Activated T-cell treated with anti-CD3 and anti-CD28 coated beads, Interleukin-2, amount 50 U/mL, for 72 hours (primary cell): ENCODE measurements at places on chromosomes 3 and 15.

DNA sequence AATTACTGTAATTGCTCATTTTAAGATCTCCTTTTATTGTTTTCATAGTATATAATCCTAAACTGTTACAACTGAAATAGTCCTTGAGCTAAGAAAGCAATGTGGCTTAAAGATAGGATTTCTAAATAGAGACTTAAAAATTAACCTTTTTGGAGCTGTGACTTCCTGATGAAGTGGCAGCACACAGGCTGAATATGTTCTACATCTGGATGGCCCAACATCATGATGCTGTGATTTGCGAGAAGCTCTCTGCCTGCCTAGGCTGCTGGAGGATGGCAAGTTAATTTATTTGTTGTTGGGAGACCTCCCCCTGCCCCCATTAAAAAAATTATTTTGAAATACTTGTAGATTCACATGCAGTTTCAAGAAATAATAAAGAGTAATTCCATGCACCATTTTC, 134.5 kb downstream of the IGF1R start:
- H3K36me3 ChIP-seq, result no peaks in the 10 kb centered on the region
- peaks cover 49% of the 10 kb centered on the region for H3K4me1 ChIP-seq
- no peak overlapping the region for H3K27ac ChIP-seq
- H3K27me3 ChIP-seq, result no peaks in the 10 kb centered on the region

DNA sequence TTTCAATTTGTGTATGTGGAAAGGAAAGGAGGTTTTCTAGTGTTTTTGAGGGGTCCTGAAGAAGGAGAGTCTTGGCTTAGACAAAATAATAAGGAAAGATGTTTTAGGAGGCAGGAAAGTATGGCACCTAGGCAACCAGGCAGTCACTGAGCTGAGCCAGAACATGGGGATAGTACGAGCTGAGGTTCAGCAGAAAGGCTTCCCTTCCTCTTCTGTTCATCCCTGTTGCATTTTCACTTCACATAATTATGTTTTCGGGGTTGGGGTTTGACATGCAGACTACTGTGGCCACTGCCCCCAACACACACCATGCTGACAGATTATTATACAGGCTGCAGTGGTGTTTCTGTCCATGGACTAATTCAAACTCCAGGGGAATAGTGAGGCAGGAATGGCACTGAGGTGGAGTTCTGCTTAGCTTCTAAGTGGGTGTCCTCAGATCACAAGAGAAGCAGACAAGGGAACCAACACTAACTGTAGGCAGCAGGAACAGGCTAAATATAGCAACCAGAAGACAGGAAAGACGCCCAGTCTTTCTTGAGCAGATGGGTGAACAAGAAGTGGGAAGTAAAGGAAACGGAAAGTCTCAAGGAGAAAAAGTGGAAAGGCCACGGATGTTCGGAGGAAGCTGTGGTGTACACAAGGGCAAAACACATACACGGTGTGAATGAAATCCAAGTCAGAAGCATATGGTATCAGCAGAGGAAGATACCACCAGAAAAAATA, 305.8 kb downstream of the PLCL2 start:
- H3K4me3 ChIP-seq, result no peak overlapping the region
- H3K36me3 ChIP-seq, result no peaks in the 10 kb centered on the region
- DNase-seq, result no peak
- H3K27me3 ChIP-seq, result no peaks in the 10 kb centered on the region
- H3K27ac ChIP-seq, result peak overlapping the region; percentile 15

DNA sequence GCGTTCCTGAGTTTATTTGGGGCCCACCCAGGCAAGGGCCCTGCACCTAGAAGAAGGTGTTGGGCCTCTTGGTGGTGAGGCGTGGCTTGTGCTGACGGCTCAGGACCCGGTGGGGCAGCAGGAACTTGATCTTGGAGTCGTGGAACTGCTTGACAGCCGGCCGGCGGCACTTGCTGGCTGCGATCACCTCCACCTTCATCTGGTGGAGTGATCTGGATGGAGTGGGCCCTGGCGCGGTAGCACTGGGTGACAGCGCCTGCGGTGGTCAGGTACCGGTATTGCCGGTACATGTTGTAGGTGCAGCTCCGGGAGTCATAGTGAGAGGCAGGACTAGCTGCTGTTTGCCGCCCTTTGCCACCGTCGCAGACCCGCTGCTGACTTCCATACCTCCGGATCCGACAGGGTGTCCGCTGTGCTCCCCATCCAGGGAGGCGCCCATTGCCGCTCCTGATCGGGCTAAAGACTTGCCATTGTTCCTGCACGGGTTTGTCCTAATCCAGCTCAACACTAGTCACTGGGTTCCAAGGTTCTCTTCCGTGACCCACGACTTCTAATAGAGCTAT, 136.8 kb downstream of the ANO10 start:
- H3K4me3 ChIP-seq, result no peak overlapping the region
- H3K4me1 ChIP-seq, result peaks cover 16% of the 10 kb centered on the region
- H3K27ac ChIP-seq, result no peak overlapping the region
- H3K27me3 ChIP-seq, result peaks cover 1% of the 10 kb centered on the region

DNA sequence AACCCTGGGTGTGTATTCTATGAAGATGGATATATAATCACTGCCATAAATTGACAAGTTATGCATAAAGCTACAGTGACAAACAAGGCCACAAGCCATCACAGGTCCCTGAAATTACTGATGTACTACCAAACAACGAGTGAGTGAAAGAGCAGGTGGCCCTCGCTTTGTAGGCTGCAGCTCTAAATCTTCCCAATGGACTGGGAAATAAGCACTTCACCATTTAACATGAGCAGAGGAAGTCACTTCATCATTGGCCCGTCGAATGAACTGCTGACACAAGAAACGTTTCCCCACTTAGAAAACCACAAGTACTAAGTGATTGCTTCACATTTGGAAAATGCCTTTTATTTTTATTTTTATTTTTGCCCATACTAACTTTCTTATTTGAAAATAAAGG, 218.0 kb downstream of the ZNF385D start:
- H3K27ac ChIP-seq, result no peak overlapping the region
- no peaks in the 10 kb centered on the region for H3K36me3 ChIP-seq
- no peaks in the 10 kb centered on the region for H3K4me1 ChIP-seq
- H3K27me3 ChIP-seq, result no peaks in the 10 kb centered on the region

DNA sequence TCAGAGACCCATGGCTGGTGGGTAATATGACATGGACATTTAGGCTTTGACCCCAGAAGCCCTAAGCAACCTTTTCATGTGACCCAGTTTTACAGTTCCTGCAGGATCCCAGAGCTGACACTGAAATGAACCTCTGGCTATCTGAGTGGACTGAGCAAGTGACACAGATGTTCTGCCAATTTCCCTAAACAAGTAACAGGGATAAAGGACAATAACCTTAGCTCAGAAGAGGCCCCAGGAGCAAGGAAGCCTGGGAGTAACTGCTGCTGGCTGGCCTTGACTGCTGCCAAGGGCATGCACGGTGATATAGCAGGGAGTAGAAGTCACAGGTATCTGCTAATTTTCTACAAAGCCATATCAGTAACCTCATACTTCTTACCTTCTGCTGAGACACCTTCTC, 177.9 kb downstream of the CHL1 start:
- no peaks in the 10 kb centered on the region for H3K4me1 ChIP-seq
- DNase-seq, result no peak

GRCh38 chr15:62124176-62124972, 40.7 kb downstream of the C2CD4B start:
- H3K4me3 ChIP-seq, result no peak overlapping the region
- H3K27ac ChIP-seq, result peak overlapping the region; percentile 69
- peaks cover 43% of the 10 kb centered on the region for H3K4me1 ChIP-seq
- no peaks in the 10 kb centered on the region for H3K36me3 ChIP-seq

GRCh38 chr3:175421902-175422301, 562.8 kb downstream of the NAALADL2 start:
- no peak overlapping the region for H3K27ac ChIP-seq
- H3K4me1 ChIP-seq, result no peaks in the 10 kb centered on the region
- no peak overlapping the region for H3K4me3 ChIP-seq
- H3K36me3 ChIP-seq, result no peaks in the 10 kb centered on the region
- no peak for DNase-seq
- H3K27me3 ChIP-seq, result no peaks in the 10 kb centered on the region

- no peak for DNase-seq
- no peaks in the 10 kb centered on the region for H3K27me3 ChIP-seq
- no peaks in the 10 kb centered on the region for H3K36me3 ChIP-seq
- no peaks in the 10 kb centered on the region for H3K4me1 ChIP-seq
These were observed 571.8 kb upstream of the IL12A start for GRCh38 chr3:159416856-159417255.

DNA sequence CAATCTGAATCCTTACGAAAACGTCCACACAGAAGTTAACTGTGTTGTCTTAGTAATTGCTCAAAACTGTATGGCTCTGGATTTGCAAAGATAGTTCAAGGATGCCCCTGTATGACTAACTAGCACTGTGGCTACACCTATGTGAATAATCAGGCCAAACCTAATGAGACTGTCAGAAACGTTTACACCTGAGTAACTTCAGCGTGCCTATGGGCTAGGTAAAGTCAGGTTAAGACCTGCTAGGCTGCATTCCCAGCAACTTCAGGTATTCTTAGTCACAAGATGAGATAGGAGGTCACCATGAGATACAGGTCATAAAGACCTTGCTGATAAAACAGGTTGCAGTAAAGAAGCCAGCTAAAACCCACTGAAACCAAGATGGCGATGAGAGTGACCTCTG, 87.8 kb upstream of the PLXND1 start:
- H3K4me3 ChIP-seq, result no peak overlapping the region
- H3K4me1 ChIP-seq, result peaks cover 15% of the 10 kb centered on the region
- no peaks in the 10 kb centered on the region for H3K27me3 ChIP-seq
- H3K27ac ChIP-seq, result no peak overlapping the region
- no peak for DNase-seq

GRCh38 chr3:137222736-137223225, 265.0 kb downstream of the IL20RB start:
- H3K4me1 ChIP-seq, result no peaks in the 10 kb centered on the region
- DNase-seq, result no peak
- H3K27me3 ChIP-seq, result peaks cover 12% of the 10 kb centered on the region
- H3K27ac ChIP-seq, result no peak overlapping the region
- H3K36me3 ChIP-seq, result no peaks in the 10 kb centered on the region

DNA sequence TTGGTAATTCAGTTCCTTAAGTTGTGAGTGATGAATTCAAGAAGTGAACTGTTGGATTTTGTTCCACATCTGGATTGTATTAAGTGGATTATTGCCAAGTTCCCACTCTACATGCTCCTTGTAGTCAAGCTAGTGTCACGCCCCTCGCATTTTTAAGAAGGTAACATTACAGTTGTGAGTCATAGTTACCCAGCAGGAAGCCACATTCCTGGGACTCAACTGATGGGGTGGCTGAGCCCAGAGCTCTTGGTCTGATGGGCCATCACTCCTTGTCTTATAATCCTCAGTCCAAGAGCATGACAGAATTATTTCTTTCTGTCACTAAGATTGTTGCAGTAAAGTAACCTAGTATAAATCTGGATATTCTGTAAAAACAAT, 102.7 kb downstream of the PTPRG start:
- no peak overlapping the region for H3K4me3 ChIP-seq
- DNase-seq, result no peak
- H3K27ac ChIP-seq, result no peak overlapping the region
- H3K36me3 ChIP-seq, result no peaks in the 10 kb centered on the region
- no peaks in the 10 kb centered on the region for H3K27me3 ChIP-seq

- no peaks in the 10 kb centered on the region for H3K27me3 ChIP-seq
- peak overlapping the region; percentile 91 for H3K27ac ChIP-seq
- peak; percentile 80 for DNase-seq
- peak overlapping the region; percentile 62 for H3K4me3 ChIP-seq
- peaks cover 47% of the 10 kb centered on the region for H3K4me1 ChIP-seq
- peaks cover 8% of the 10 kb centered on the region for H3K36me3 ChIP-seq
These were observed 16.1 kb upstream of the ATP8B4 start for GRCh38 chr15:50135031-50135551.

DNA sequence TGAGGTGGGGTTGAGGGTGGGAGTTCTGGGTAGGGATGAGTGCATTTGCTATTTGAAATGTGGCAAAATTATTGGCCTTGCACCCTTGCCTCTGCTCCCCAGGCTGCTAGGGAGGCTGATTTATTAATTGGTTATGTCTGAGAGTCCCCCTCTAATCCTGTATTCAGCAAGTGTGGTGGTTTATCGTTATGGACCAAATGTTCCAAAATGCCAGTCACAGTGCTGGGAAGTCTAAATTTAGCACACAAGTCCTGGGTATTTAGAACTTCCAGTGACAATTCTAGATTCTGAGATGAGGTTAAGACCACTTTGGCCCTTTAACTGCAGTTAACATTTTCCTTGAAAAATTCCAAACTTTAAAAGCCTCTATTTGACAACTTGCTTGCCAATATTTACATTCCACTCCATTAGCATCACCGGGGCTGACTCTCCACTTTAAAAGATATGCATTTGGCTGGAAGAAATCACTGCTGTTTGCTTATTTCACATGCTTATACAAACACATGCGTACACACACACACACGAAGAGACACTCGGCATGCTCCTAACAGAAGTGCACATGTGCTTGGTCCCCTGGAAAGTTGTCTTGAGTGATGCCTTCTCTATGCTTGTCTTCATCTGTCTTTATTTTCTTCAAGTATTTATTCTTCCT, 247.7 kb downstream of the IL20RB start:
- H3K4me3 ChIP-seq, result no peak overlapping the region
- H3K36me3 ChIP-seq, result no peaks in the 10 kb centered on the region
- peaks cover 8% of the 10 kb centered on the region for H3K27me3 ChIP-seq
- H3K27ac ChIP-seq, result no peak overlapping the region
- no peaks in the 10 kb centered on the region for H3K4me1 ChIP-seq
- DNase-seq, result no peak

- H3K4me1 ChIP-seq, result peaks cover 14% of the 10 kb centered on the region
- peaks cover 2% of the 10 kb centered on the region for H3K36me3 ChIP-seq
- no peak overlapping the region for H3K4me3 ChIP-seq
- no peak for DNase-seq
- no peak overlapping the region for H3K27ac ChIP-seq
These were observed 24.1 kb downstream of the SHC4 start for GRCh38 chr15:48939648-48940047.

- no peak overlapping the region for H3K4me3 ChIP-seq
- H3K27me3 ChIP-seq, result no peaks in the 10 kb centered on the region
- H3K4me1 ChIP-seq, result no peaks in the 10 kb centered on the region
- H3K36me3 ChIP-seq, result no peaks in the 10 kb centered on the region
- DNase-seq, result no peak
These were observed 12.5 kb upstream of the CAMKV start for GRCh38 chr3:49882166-49882565.

GRCh38 chr15:60062826-60063225, 58.7 kb downstream of the FOXB1 start:
- H3K27me3 ChIP-seq, result peaks cover 59% of the 10 kb centered on the region
- H3K36me3 ChIP-seq, result peaks cover 11% of the 10 kb centered on the region
- no peak for DNase-seq

DNA sequence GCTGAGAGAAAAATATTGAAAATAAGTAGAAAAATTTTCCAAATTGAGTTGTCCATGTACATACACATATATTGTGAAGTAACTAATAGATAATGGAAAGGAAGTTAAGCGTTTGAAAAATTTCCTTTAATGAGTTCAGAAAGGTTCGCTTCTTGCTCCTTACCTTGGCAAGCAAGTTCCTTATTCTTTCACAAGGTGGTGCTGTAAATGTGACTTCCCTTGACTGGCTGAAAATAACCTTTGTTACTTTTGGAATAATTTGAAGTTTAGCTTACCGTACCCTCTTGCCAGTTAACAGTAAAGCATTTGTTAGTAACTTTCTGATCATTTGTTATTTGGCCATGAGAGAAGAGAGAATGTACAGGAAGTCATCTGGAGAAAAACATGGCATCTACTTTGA, 41.6 kb downstream of the PYDC2 start:
- no peaks in the 10 kb centered on the region for H3K36me3 ChIP-seq
- H3K27me3 ChIP-seq, result no peaks in the 10 kb centered on the region
- DNase-seq, result no peak
- no peak overlapping the region for H3K4me3 ChIP-seq
- H3K4me1 ChIP-seq, result no peaks in the 10 kb centered on the region

GRCh38 chr15:92130906-92131305, 262.8 kb upstream of the ST8SIA2 start:
- H3K4me1 ChIP-seq, result no peaks in the 10 kb centered on the region
- peaks cover 2% of the 10 kb centered on the region for H3K36me3 ChIP-seq
- H3K27ac ChIP-seq, result no peak overlapping the region
- H3K27me3 ChIP-seq, result no peaks in the 10 kb centered on the region
- H3K4me3 ChIP-seq, result no peak overlapping the region
